Hematopoietic multipotent progenitor cell treated with erythropoietin and hydrocortisone succinate and interleukin-3 and kit ligand, for 6 days (in vitro differentiated cells): ENCODE measurements at places on chromosomes 12 and 14.

DNA sequence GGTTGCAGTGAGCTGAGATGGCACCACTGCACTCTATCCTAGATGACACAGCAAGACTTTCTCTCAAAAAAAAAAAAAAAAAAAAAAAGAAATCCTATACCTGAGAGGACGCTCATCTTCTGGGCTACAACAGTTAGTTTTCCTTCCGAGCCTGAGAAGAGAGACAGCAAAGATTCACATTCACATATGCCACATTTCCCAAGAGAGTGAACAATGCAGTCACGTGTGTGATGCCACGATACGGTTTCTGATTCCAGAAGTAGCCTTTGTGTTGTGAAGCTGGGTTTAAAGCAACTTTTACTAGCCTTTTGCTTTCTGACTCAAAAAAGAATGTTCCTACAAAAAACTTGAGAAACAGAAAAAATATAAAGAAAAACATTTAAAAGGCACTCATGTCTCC lies 19.5 kb downstream of the GCN1 start:
- no peak for DNase-seq

DNA sequence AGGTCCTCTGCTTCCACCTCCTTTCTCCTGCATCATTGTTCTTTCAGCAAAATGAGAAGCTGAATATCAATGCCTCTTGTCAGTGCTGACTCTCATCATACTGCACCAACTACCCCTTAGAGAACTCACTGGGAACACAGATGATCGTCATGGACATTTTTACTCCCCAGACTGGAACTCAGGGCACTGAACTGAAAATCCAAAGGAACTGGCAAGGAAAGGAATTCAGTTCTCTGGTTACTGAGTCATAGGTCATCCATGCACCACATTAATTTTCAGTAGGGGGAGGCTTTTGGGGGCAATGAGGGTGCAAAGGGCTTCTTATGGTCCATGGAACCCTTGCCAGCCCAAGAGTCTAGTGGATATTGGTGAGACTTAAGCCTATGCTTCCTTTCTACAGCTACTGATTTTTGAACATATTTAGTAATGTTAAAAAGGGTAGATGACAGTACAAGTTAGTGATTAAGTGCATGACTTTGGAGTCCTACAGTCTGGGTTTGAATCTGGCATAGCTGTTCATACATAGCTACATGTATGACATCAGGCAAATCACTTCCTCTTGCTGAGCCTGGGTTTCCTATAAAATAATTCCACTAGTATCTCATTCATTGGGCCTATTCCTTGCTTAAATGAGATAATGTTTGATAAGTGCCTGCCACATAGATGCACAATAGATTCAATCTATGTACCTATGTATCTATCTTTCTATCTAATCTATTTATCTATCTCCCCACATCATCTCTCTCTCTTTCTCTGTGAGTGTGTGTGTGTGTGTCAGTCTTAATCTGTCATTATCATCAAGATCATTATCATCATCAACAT lies 29.2 kb downstream of the BBS10 start:
- no peak for DNase-seq

GRCh38 chr14:55911776-55912175 lies 206.4 kb upstream of the PELI2 start:
- DNase-seq = no peak

DNA sequence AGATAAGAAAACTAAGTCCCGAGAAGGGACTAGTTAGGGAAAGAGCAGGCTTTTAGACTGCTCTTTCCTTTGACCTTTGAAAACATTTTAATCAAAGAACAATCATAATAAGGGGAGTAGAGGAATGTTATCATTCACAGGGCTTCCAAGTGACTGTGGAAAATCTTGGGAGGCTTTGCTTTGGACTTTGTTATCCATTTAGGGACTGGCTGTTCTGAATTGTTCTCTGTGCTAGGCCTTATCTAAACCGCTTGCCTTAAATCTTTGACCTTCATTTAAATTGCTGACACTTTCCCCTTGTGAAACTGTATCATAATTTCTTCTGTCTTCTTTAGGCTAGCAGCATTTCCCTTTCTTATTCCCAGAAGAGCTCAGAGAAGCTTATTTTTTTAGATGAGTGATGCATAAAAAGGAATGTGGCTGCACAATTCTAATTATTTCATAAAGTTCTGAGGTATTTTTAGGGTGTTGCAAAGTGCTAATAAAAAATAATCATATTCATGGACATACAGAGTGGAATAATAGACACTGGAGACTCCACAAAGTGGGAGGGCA lies 9.5 kb upstream of the CALM1 start:
- DNase-seq = no peak

DNA sequence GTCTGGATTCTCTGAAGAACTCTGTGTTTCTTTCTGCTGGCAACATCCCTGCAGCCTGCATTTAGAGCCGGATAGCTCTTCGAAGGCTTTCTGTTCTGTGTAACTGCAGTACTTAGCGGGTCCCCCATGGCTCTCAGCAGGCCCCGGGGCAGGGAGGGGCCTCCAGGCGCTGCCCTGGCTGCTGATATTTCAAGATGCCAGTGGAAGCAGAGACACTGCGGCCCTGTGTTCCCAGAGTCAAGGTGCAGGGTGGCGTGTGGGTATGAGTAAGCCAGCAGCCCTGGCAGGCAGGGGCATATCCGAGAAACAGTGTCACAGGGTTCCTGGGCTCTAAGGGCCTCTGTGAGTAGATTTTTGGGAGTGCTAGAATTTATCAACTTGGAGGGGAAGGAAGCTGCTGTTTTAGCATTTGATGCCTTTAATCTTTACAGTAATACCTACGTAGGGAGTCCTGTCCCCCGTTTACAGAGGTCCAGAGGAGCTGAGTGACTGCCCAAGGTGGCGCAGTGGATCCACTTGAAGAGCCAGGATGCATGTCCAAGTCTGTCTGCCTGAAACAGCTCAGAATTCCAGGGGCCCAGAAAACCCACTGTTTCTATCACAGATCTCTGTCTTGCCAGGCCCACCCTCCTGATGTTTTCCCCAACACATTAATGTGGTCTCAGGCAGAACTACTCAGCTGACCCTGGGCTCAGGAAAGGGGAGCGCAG lies 16.2 kb downstream of the ESRRB start:
- DNase-seq = no peak

DNA sequence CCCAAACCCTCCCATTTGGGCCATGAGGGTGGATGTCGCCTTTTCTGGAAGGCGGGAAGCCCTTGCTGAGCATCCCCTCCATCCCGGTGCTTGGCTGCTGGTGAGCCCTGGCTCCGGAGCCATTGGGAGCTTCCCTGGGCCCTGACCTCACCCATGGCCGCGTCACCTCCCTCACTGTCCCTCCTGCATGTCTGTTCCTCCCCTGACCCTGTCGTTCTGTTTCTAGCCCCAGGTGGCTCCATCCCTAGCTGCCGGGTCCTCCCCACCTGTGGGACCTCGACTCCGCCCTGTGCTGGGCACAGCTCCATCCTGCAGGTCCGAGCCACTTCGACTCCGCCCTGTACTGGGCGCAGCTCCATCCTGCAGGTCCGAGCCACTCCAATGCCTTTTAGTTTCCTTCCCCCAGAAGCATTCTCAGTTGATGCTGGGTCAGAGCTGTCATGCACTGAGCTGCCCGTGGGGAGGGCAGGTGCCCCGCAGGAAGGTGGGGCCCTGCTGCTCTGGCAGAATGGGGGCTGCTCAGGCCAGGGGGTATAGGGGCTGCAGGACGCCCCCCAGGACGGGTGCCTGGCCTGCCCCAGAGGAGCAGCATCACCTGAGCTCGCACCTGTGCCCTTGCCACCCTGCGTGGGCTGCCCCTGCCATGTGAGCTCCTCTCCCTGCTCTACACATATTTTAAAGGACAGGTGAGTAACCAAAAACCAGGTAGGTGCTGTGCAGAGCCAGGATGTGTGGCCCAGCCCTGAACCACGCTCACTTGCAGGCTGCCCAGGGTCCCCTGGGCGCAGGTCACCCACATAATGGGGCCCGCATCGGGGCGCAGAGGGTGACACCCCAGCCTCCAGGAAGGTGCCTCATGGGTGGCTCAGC lies 19.0 kb downstream of the NOC4L start:
- no peak for DNase-seq

GRCh38 chr12:77025782-77026314 lies 39.5 kb downstream of the E2F7 start:
- no peak for DNase-seq

GRCh38 chr12:67455236-67455635 lies 186.1 kb downstream of the CAND1 start:
- DNase-seq = no peak

DNA sequence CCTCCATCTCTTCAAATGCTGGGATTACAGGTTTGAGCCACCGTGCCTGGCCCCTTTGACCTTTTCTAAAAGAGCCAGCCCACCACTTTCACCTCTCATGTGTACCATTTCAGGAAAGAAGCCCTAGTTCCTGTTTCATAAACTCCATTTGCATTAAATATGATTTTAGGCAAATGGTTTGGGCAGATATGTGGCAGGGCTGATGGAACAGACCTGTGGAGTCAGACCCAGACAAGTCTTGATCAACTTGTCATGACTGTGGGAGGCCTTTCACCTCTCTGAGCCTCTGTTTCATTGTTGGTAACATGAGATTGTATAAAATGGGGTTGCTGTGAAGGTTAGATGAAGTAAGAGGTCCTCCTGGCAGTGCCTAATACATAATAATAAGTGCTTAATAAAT lies 5.2 kb upstream of the MAP3K9 start:
- DNase-seq = no peak

- DNase-seq = no peak
These were observed 24.3 kb downstream of the CEP170B start for GRCh38 chr14:104889375-104889757.

- DNase-seq = no peak
These were observed 11.9 kb downstream of the SDS start for GRCh38 chr12:113391650-113392337.
